Omental fat pad (tissue), 4 donors: ENCODE measurements at places on chromosomes 11 and 22.

DNA sequence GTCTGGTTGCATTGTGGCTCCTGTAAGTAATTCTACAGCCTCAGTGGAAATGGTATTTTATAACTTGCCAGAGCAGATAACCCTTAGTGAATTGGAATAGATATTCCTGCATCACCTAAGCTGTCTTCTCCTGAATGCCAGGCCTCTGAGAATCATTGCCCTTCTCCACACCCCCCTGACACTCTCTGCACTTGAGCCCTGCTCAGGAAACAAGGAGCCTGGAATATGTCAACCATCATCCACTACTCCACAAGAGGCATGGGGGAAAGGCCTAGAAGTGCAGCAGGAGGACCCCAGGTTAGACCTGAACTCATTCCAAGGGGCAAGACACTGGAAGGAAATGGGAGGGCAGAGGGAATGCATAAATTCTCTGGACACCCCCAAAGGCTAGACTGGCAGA lies 72.4 kb downstream of the DSCAML1 start:
- DNase-seq: no peak

DNA sequence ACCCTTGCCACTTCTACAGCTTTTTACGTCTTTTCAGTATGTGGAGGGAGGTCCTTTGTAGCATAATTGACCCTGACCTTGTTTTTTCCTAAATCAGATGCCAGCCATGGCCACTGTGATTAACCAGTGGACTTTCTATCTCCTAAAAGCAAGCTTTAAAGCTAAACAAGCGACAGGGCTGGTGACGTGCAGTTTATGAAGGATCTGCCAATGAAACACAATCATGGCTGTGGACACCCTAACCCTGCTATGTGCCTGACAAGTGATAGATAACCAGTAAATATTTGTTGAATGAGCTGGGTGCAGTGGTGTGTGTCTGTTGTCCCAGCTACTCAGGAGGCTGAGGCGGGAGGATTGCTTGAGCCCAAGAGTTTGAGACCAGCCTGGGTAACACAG lies 64.2 kb downstream of the LIF start:
- DNase-seq: no peak

DNA sequence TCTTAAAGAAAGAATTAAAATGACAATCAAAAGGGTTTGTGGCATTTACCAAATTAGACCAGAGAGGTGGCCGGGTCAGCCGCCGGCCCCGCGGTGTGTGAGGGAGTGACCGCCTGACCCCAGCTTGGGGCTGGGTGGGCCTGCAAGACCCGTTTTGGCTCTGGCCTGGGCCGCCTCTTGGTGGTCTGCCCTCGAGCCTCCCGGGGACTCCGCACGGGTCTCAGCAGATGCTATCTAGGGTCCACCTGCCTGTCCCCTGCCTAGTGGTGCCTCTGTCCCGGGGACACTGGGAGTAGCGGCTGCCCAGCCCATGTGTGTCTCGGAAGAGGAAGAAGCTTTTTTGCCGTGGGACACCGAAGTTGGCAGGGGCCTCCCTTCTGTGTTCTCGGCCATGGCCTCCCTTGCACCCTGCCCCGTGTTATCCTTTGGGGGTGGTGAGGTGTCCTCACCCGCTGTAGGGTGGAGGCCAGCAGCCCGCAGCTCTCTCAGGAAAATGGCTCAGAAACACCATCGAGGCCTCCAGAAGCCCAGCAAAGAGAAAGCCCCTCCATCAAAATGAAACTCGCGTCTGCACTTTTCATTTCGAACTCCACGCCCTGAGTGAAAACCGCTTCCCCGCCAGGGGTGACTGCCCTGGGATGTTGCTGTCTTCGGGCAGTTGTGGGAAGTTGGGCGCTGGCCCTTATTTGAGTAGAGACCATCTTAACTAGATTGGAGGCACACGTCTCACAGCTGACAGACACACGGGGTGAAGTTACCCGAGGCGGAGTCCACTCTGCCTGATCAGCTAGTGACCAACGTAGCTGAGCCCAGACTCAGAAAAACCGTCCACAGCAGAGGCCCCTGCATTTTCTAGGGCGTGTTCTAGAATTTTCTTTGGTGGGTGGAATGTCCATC lies 8.0 kb downstream of the CCND1 start:
- no peak for DNase-seq

DNA sequence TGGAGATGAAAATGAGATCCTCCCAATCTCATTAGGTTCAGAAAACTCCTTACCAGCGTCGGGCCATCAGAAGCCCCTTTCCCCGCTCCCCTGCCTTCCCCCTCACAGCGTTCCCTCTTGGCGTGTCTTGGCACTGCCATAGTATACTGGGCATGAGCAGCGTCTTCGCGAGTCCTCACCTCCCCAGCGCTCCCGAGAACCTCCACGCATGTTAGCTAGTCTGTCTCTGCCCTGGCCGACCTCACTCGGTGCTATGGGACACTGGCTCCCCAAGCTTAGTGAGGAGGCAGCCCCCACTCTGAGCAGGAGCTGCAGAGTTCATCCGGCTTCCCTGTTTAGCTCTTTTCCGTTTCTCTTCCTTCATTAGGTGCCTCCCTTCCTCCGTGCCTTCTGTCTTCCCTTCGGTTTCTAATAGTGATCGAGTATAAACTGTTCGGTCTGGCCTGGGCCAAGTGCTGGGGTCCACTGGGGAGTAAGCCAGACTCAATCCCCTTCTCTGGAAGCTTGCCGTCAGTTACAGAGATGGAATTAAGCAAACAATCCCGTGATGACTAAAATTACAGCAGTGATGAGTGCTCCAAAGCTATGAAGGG lies 63.8 kb upstream of the OPCML start:
- no peak for DNase-seq

DNA sequence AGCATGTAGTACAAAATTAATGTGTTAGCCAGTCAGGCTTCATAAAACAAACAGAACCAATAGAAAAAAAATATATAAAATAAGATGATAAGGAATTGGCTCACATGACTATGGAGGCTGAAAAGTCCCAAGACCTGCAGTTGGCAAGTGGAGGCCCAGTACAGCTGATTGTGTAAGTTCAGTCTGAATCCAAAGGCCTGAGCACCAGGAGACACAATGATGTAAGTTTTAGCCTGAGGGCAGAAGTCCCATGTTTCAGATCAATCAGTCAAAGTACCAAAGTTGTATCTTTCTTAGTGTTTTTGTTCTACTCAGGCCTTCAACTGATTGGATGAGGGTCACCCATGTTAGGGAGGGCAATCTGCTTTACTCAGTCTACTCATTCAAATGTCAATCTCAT lies 14.3 kb upstream of the OR10D3 start:
- DNase-seq: no peak

- no peak for DNase-seq
Observed at GRCh38 chr22:37664249-37665101, 6.0 kb downstream of the PDXP start.

DNA sequence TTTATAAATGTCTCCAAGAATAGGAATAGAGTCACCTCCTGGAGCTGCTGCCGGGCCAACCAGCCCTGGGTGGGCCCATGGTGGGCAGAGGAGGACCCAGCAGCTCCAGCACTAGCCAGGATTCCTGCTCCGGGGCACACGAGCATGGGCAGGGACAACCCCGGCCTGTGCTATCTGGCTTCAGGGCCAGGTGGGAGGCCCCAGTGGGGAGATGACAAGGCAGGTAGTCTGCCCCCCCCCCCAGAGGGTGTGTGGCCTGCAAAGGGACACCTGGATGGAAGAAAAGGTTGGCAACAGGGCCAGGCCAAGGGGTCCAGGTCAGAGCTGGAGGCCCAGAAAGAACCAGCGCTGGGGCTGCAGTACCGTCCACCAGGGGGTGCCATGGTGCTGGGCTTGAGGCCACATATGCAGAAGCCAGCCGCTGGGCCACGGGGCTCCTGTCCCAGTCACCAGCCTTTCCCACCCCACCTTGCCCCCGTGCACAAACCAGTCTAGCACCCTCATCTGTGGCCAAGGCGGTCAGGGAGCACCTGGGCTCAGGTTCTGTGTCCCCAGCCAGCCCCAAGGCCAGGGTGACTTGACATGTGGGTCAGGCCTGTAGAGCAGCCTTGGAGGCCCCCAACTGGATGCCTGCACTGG lies 3.4 kb downstream of the TSPAN32 start:
- DNase-seq: peak; percentile 86

- no peak for DNase-seq
Observed at GRCh38 chr22:20587206-20587958, 80.0 kb downstream of the MED15 start.

- DNase-seq: no peak
Observed at GRCh38 chr11:76962583-76963416, 71.4 kb upstream of the B3GNT6 start.

GRCh38 chr11:45266676-45267020 lies 19.5 kb downstream of the SYT13 start:
- no peak for DNase-seq

- peak; percentile 5 for DNase-seq
Observed at GRCh38 chr11:2489083-2489482, 44.3 kb downstream of the KCNQ1 start.

GRCh38 chr11:2774173-2775082 lies 74.6 kb upstream of the KCNQ1OT1 start:
- DNase-seq: no peak

DNA sequence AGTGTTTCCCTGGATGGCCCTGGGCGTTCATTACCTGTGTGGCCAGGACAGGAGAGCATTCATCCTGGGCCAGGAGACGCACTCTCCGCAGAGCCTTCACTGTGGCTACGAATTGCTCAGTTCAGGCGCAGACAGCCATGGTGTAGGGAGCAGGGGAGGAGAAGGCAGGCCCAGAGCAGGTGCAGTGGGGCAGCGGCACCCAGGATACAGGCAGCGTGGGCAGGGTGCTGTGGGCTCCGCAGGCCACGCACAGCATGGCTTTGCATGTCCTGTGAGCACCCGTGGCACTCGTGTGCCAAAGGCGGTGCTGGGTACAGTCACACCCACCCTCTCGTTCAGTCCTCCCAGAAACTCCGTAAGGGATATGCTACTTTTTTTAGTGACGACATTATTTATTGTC lies 124.2 kb upstream of the B3GAT1 start:
- DNase-seq: no peak

- no peak for DNase-seq
Observed at GRCh38 chr11:115241899-115242298, 262.3 kb downstream of the CADM1 start.

- DNase-seq: no peak
Observed at GRCh38 chr11:115581871-115582639, 77.8 kb upstream of the CADM1 start.

DNA sequence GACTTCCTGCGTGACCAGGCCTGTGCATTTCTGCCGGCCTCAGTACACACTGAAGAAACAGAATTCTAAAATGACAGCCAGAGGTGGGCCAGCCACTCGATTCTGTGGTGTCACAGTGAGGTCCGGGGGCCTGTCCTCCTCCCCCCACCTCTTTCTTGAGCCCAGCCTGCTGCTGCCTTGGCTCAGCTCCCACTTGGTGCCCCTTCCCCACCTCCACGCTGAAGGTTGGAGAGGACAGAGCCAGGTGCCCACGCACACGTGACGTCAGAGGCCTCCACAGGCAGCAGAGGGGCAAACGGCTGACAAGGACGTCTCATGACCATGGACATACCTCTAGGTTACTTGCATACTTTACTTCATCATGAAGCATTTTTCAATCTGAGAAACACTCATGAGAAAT lies 78.0 kb upstream of the SHANK2 start:
- DNase-seq: no peak

GRCh38 chr11:67126986-67127385 lies 7.9 kb downstream of the KDM2A start:
- DNase-seq: no peak

- DNase-seq: no peak
Observed at GRCh38 chr11:56782167-56782847, 33.8 kb upstream of the OR9G4 start.
